ENCODE measurements at places on chromosomes 2 and 18.
A peak's percentile ranks its signal among the peaks of the same experiment; 100 is the strongest.

DNA sequence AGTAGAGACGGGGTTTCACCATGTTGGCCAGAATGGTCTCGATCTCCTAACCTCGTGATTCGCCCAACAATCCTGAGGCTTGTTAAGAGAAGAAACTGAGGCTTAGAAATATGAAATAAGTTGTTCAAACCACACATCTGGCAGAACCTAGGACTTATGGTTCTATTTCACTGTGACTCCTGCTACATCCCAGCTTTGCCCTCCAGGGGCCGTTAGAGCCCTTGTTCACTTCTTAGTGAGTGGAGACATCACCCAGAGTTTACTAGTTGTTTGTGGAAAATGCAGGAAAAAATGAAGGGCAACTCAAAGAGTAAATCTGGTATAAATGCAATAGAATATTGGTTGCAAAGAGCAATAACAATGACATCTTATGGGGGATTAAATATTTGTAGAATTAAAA is 43.9 kb downstream of the MARCHF4 start:
- no peak for DNase-seq

GRCh38 chr2:159045545-159046454 is 77.4 kb downstream of the TANC1 start:
- DNase-seq: no peak

GRCh38 chr18:3104190-3105054 is 91.5 kb upstream of the LPIN2 start:
- DNase-seq: no peak

DNA sequence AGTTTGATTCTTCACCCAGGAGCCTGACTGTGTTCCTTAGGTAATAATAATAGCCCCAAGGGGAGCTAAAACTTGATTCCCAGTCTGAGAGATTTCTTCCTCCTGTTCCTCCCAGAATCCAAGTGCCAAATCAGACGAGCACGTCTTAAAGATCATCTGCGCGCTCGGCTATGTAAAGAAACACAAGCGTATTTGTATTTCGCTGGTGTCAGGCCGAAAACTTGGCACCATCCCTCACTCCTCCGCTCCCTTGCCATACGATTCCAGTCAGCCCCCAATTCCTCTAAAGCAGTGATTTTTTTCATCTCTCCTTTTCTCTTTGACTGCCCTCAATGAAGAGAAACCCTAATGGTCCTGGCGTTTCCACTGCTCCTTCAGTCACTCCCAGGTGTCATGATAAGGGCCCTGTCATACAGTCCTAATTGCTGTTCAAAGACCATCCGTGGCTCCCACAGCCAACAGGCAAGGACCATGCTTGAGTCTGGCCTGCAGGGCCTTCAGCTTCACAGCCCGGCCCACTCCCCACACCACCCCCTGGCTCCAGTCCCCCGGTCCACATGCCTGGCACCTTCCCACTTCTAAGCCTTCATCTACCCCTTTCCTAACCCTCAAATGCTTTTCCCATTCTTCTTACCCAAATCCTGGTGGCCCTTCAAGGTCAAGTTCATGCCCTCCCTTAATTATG is 130.8 kb upstream of the ID2 start:
- DNase-seq: no peak

GRCh38 chr18:47936952-47937351 is 6.5 kb upstream of the SMAD2 start:
- DNase-seq: no peak

DNA sequence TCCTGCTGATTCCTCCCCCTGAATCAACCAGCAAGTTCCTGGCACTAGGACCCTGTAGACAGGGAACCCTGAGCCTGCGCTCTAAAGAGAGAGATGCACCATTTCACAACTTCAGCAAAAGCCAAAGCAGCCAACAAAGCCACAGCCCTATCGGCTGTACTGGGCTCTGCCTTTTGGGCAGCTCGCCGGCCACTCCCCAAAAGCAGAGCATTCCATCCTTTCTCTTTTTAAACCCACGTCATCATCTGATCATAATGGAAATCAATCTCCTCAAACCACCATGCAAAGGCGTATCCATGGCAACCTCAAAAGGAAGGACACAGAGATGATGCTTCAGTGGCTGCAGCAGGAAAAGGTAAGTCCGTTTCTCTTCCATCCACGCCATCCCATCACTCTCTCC is 5.3 kb upstream of the DCTN1 start:
- no peak for DNase-seq

DNA sequence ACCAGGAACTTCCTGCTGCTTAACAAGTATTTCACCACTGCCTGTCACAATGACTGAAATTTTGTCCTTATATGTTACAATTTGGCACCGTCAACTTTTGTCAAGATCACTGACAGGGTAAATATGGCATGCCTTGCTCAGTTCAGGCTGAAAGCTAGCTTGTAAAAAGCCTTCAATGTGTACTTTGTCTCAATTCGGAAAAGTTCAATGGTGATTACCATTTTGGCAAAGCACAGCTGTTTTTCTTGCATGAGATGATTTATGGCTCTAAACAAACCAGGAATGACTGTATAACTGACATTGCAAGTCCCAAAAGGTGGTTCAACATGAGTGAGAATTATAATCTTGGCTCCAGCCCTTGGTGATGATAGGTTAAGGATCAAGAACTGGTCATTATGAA is 1255.2 kb downstream of the CNTNAP5 start:
- DNase-seq: peak; percentile 78

DNA sequence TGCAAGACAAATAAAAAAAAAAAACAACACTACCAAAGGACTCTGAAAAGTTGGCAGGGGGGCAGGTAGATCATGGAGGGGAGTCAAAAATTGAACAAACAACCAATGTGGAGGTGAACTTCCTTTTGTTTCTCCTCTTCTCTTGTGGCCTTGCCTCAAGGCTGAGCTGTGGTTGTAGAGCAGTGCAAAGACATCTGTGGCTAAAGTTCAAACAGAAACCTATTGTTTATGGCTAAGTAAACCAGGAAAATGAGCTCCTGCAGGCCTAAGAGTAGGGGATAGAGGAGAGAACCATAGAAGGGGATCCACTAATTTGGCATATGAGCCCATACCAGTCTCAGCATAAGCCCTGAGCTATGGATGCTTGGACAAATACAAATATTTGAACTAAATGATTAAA is 40.2 kb upstream of the EGR4 start:
- no peak for DNase-seq

GRCh38 chr2:164779383-164780057 is 62.1 kb downstream of the COBLL1 start:
- no peak for DNase-seq

DNA sequence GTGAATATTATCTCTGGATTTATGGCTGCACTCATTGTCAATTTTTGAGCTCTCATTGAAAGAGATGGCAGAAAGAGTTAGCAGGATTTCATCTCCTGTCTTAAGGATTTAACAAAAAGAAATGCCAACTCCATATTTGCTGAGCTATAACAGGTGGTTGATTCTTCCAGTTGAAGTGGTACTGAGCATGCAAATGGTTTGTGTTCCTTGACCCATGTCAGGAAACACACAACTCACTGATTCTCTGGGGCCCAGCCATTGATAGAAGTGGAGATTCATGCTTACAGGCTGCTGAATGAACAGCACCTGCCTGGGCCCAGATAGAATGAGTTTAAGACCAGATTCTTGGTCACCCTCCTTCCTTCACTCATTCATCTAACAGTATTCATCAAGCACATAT is 128.8 kb downstream of the CERS6 start:
- no peak for DNase-seq

DNA sequence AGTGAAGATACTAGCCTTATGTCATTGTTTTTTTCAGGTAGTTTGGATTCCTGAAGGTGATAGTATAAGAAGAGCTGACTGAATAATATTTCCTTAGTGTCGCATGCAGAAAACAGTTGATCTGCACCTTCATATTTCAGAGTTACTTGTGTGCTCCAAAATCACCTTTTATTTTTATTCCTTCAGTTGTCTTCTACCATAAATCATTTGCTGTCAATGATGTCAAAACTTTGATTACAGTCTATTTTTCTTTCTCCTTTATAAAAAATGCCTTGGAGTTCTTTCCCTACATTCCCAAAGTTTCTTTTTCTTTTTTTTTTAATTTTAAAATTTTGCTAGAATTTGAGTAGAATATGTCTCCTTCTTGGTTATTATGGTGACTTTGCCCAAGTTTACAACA is 142.3 kb downstream of the GULP1 start:
- DNase-seq: no peak

DNA sequence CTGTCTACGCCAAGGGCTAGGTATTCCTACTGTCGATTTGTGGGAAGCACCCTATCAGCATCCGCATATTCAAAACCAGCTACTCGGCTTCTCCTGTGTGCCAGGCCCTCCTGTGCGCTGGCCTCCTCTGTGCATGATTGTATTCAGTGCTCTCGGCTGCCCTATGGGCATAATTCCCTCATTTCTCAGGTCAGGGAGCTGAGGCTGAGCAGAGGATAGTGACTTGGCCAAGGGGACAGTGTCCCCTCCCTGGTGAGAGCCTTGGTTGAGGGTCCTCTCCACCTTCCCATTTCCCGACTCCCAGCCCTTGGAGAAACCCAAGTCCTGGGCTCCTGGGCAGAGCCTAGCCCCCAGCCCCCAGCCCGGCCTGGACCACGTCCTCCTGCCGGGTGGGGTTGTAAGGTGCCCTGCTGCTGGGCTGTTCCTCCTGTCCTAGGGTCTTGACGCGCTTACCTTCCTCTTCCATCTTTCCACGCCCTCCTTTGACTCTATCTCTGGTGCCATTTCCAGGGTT is 6.3 kb upstream of the HS6ST1 start:
- DNase-seq: no peak

DNA sequence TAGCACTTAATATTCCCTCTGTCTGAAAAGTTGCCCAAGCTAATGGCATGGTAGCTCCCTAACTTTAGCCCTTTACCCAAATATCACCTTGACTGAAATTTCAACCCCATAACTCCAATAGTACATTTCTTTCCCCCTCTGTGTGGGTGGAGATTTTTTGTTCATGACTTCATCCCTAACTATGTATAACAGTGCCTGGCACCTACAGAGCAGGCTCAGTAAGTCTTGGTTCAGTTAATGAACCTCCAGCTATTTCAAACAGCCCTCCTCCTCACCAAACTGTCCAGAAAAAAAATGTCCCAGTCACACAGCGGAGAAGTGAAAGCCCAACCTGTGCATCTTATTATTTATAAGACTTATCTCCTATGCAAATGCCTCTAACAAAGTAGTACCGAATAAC is 18.6 kb downstream of the BUB1 start:
- no peak for DNase-seq

DNA sequence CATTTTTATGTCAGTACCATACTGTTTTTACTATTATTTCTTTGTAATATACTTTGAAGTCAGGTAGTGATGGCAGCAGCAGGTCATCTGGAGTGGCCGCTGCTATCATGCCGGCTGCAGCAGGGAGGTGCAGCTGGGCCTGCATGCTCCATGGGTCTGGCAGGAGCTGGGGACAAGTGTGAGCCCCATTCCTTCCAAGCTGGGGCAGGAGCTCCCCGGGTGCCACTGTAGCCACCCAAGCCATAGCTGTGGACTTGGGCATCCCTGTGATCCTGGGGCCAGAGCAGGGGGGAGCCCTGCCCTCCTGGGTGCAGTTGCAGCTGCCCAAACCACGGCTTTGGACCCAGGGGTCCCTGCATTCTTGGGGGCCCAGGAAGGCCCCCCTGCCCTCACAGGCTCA is 59.2 kb downstream of the CSRNP3 start:
- no peak for DNase-seq

DNA sequence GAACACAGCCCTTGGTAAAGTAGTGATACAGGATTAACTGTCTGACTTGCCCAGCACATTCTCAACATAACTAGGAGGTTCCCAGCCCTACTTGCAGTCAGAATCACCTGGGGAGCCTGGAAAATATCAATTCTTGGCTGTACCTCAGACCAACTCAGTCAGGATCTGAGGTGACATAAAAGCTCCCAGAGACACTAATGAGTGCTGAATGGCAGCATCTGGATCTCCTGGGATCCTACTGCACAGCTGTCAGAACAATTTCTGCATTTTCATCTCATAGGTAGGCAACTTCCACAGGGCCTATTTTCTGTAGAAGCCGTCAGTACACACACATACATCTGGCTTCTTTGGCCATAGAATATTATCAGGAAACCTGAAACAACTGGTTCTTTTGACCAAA is 138.8 kb downstream of the MYO5B start:
- no peak for DNase-seq

- DNase-seq: no peak
Measured at GRCh38 chr2:232028071-232028470, 66.6 kb downstream of the DIS3L2 start.

- no peak for DNase-seq
Measured at GRCh38 chr2:182550234-182550633, 123.4 kb upstream of the PDE1A start.

DNA sequence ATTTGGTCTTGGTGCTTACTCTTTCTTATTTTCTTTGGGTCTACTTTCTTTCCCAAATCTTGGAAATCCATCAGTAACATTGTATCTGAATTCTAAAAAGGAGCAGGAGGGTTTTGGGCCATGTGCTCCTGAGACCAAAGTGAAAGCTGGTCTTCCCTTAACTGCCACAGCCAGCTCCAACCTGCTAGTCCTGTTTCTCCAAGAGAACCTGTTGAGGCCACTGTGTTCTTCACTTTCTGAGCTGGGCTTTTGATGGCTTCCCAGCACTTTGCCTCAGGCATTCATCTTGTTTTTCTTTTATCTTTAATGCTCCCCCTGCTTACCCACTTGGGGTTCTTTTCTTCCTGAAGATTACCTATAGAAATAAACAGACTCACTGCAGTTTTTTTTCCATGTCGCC is 53.3 kb downstream of the ARHGAP28 start:
- no peak for DNase-seq

DNA sequence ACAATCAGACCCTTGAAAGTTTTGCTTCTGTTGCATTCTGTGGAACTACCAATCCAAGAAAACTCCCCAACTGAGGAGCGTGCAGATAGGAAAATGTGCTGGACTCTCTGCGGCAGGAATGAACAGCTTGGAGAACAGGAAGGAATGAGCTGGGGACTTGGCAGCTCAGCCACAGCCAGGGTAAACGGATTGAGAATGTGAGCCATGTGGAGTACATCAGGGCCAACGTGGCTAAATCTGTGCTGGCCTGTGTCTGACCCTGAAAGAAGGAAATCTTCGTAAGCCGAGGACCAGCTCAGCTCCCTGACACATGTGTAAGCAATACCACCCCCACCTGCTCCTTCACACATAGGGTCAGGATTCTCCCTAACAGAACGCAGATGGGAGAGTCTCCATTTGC is 1023.7 kb downstream of the BCL11A start:
- no peak for DNase-seq

- DNase-seq: no peak
Measured at GRCh38 chr2:166637051-166637450, 143.0 kb upstream of the SCN7A start.

DNA sequence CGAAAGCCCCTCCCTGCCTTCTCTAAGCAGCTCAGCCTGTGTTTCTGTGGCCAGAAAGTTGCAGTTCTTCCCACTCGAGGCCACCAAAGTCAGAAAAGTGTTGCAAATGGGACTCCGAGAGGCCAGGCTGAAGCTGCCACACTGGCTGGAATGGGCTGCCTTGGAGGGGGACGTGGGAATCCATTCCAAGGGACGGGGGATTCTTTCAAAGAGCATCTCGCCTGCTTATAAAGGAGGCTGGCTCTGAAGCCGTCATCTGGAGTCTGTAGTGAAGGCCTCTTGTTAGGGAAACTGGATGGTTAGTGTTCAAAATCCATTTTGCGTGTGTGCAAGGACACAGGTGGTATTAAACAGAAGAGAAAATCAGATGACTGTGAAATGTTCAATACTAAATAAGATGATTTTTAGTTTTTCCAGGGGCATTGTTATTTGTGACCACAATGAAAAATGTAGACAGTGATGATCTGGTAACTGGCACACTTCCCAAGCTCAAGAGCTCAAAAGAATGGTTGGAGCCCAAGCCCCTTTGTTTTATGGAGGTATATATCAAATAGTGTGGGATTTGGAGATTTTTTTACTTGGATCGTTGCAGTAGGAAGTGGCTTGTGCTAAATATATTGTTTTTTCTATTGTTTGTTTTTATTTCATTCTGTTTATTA is 782 bp downstream of the FAM228B start:
- peak; percentile 49 for DNase-seq
